Stimulated activated naive CD4-positive, alpha-beta T cell (primary cell): ENCODE measurements at places on chromosomes 12 and 14.

- no peak for DNase-seq
These were observed 81.6 kb downstream of the TRAFD1 start for GRCh38 chr12:112206944-112207343.

DNA sequence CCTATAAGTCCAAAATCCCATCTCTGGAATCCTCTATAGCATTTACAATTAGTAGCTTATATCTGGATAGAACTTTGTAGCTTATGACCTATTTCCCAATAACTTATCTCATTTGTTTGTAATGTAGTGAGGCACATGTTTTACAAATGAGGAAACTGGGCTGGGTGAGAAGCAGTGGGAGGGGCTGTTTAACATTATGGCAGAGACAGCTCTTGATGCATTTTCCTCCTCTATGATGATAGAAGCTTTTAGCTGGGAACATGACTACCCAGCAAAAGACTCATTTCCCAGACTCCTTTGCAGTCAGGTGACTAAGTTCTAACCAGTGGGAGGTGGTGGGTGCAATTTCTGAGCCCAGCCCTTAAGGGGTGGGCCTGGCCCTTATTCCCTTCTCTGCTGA is 179.7 kb downstream of the TTC8 start:
- DNase-seq = no peak

- DNase-seq = no peak
These were observed 25.2 kb upstream of the BHLHE41 start for GRCh38 chr12:26149968-26150500.

- DNase-seq = no peak
These were observed 381.4 kb downstream of the TMEM117 start for GRCh38 chr12:44217146-44217883.

DNA sequence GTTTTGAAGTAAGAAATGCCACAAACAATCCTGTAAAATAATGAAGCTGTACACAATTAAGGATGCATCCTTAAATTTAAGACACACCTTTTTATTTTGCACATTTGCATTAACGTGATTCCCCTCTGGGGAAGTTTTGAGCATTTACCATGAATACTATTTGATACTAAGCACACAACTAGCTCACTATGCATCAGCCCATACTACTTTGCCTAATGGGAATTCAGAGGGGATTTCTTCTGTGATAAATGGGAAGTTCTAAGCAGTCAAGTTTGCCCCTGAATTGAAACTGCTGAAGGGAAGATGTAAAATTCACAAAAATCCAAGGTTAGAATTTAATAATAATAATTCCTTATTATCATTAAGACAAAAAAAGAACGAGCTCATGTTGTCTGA is 27.4 kb downstream of the SINHCAF start:
- DNase-seq = no peak

DNA sequence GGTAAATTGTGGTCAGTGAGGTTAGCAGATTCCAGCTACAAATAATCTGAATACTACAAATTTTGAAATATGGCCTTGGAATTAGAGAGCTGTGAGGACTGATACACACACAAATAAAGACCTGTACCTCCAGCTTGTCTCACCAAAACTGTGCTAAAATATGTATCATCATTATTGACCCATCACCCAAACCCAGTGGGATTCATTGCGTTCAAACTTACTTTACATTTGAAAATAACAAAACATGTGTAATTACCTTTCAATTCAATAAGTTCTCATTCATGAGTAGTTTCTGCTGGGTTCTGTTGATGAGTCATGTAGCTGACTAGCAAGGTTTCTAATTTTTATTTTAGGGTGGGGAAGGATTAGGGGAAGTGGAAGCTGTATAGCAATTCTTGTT is 170.9 kb downstream of the MSRB3 start:
- DNase-seq = no peak

- DNase-seq = no peak
These were observed 201.1 kb upstream of the TMEM260 start for GRCh38 chr14:56378475-56378877.

- no peak for DNase-seq
These were observed 256.5 kb downstream of the EMP1 start for GRCh38 chr12:13452955-13453570.
